Spinal cord (tissue), 10 donors: ENCODE measurements at places on chromosomes 6 and 20. TPM values are rescaled to one million over a fixed set of nuclear protein-coding genes. Genes with fewer than 3 reads are reported as not detected.

TDRD6 gene
- 1.2 TPM for total RNA-seq

- no peaks in the 10 kb centered on the region for H3K36me3 ChIP-seq
- H3K27ac ChIP-seq: no peak overlapping the region
- no peak overlapping the region for H3K4me3 ChIP-seq
- no peaks in the 10 kb centered on the region for H3K27me3 ChIP-seq
Measured at GRCh38 chr6:139265512-139266190, 26.1 kb downstream of the TXLNB start.

DNA sequence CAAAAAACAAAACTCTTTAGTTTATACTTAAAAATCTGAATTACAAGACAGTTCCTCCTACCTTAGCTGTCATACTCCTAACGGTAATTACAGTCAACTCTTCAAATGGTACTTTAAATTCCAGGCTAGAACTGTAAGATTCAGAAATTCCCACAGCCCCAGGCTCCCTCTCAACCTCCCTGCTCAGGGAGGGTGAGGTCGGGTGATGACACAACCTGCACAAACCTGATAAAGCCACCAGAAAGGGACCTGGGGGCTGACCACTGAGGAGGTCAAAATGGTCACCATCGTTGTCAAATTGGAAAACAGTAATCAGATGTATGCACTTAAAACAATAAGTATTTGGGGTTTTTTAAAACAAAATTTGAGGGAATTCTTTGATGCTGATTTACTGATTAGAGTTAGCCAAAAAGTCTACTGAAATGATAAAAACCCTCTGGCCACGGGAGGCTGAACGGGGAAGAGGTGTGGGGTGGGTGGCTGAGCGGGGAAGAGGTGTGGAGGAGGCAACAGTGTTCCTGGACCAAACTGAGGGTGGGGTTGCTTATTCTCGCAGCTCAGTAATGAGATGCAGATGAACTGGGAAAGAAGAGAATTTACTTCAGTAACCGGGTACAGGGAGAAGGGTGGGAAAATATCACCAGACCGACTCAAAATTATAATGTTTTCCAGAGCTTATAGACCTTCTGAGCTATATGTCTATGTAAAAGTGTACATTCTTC, 52.4 kb downstream of the SLC22A1 start:
- H3K27me3 ChIP-seq: no peaks in the 10 kb centered on the region
- no peaks in the 10 kb centered on the region for H3K36me3 ChIP-seq
- no peak overlapping the region for H3K4me3 ChIP-seq
- H3K27ac ChIP-seq: no peak overlapping the region

GRCh38 chr6:141780296-141780695, 352.4 kb upstream of the GJE1 start:
- no peak for DNase-seq
- no peaks in the 10 kb centered on the region for H3K27me3 ChIP-seq
- H3K36me3 ChIP-seq: no peaks in the 10 kb centered on the region
- H3K4me1 ChIP-seq: no peaks in the 10 kb centered on the region
- H3K27ac ChIP-seq: no peak overlapping the region

- H3K27ac ChIP-seq: no peak overlapping the region
- DNase-seq: no peak
- peaks cover 3% of the 10 kb centered on the region for H3K4me1 ChIP-seq
- H3K4me3 ChIP-seq: no peak overlapping the region
- H3K36me3 ChIP-seq: no peaks in the 10 kb centered on the region
Measured at GRCh38 chr6:90374201-90374600, 77.6 kb upstream of the BACH2 start.

DNA sequence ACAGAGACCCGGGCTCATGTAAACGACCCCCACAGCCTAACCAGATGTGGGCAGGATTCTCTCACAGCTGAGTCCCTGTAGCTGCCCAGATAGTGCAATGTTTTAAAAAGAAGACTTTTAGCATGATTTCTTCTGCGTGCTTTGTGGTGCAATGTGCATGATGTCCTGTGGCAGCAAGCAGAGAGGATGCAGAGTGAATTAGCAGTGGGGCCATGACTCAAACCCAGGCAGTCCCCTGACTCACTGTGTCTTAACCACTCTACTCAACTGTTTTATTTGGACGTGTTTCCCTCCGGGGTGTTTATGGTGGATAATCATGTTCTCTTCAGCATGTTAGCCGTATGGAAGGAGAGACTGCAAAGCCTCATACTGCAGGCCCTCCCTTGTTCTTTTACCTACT, 247.9 kb downstream of the SLC24A3 start:
- H3K4me3 ChIP-seq: no peak overlapping the region
- no peak for DNase-seq
- H3K27me3 ChIP-seq: no peaks in the 10 kb centered on the region
- no peak overlapping the region for H3K27ac ChIP-seq

DNA sequence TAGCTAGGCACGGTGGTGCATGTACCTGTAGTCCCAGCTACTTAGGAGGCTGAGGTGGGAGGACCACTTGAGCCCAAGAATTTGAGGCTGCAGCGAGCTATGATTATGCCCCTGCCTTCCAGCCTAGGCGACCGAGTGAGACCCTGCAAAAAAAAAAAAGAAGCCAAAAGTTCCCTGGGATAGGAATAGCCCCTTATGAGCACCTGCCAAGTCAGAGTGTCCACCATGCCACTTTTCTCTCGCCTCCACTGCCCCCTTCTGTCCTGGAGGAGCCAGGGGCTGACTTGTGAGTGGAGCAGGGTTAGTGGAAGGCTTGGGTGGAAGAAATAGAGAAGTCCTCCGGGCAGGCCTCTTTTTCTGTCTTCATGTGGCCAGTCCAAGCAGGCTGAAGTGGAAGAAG, 12.1 kb upstream of the DDX27 start:
- no peaks in the 10 kb centered on the region for H3K4me1 ChIP-seq
- no peak overlapping the region for H3K27ac ChIP-seq
- H3K27me3 ChIP-seq: no peaks in the 10 kb centered on the region
- DNase-seq: no peak

GRCh38 chr20:3901706-3902440, 12.7 kb downstream of the PANK2 start:
- peaks cover 10% of the 10 kb centered on the region for H3K4me1 ChIP-seq
- no peak overlapping the region for H3K27ac ChIP-seq
- no peak overlapping the region for H3K4me3 ChIP-seq
- H3K27me3 ChIP-seq: no peaks in the 10 kb centered on the region
- DNase-seq: no peak

FAM50B gene
- 10.4 TPM for total RNA-seq

GRCh38 chr6:113944701-113945100, 26.2 kb downstream of the HDAC2 start:
- no peak for DNase-seq
- H3K4me3 ChIP-seq: no peak overlapping the region
- H3K27ac ChIP-seq: no peak overlapping the region
- H3K27me3 ChIP-seq: no peaks in the 10 kb centered on the region
- peaks cover 4% of the 10 kb centered on the region for H3K36me3 ChIP-seq

- H3K27me3 ChIP-seq: no peaks in the 10 kb centered on the region
- H3K4me1 ChIP-seq: no peaks in the 10 kb centered on the region
- DNase-seq: no peak
- no peak overlapping the region for H3K4me3 ChIP-seq
Measured at GRCh38 chr6:114142258-114142657, 171.3 kb upstream of the HDAC2 start.

DNA sequence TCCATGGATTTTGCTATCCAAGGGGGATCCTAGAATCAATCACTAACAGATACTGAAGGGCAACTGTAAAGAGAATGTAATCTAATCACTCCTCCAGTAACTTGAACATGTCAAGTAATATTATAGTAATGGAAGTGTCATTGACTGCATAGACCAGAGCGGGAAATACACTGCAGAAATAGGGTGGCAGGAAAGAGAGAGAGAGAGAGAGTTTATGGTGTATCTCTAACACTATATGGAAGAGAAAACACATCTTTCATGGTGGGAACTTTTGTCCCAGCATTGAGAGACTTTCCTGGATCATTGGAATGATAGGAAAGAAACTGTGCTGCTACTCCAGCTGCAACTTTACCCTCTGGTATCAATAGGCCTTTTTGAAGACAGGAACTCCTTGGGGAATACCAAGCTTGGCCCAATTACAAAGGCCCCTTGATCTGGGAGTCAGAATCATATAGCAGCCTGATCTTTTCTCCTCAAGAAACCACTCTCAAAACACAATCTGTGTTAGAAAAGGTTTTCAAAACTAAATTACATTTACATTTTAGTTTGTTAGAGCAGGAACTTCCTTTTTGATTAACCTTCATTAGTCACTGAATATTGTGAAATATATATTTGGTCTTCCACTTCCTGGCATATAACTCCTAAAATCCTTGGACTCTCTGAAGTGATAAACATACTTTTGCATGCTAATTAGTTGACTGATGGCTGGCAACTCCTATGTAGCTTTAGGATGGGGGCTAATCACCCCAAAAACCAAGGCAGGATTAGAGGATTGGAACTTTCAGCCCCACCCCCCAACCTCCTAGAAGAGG, 29.5 kb upstream of the RNGTT start:
- no peaks in the 10 kb centered on the region for H3K4me1 ChIP-seq
- DNase-seq: peak; percentile 17
- H3K27me3 ChIP-seq: no peaks in the 10 kb centered on the region
- no peak overlapping the region for H3K4me3 ChIP-seq
- H3K36me3 ChIP-seq: no peaks in the 10 kb centered on the region

- no peaks in the 10 kb centered on the region for H3K4me1 ChIP-seq
- no peak overlapping the region for H3K4me3 ChIP-seq
- H3K27me3 ChIP-seq: no peaks in the 10 kb centered on the region
- H3K36me3 ChIP-seq: peaks cover 11% of the 10 kb centered on the region
Measured at GRCh38 chr20:13525225-13525940, 113.3 kb downstream of the TASP1 start.

DNA sequence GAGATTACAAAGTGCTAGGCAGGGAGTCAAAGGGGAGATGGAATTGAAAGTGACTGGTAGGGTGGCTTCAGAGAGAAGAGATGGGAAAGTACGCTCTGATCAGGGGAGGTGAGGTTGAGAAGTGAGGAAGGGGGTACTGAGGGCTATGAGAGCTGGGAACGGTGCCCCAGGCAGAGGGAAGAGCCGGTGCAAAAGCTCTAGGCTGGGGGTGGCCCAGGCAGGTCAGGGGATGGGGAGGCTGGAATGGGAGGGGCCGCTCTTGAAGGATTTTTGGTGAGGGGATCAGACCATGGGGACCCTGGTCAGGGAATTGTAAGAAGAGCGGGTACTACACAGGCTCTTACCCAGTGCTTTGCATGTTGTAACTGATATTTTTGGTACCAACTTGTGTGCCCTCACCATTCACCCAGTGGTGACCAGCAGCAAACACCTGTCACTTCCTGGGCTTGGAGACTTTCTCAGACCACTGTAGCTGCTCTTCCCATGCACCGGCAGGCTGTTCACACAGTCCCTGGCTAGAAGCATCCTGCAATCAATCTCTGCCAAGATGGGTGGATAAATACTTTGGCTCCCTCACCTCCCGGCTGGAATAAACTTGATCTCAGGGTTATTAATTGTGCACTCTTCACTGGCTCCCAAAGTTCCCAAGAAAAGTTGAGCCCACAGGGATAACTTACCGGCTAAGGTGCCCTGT, 24.0 kb downstream of the PCK1 start:
- no peaks in the 10 kb centered on the region for H3K27me3 ChIP-seq
- H3K36me3 ChIP-seq: no peaks in the 10 kb centered on the region
- no peak overlapping the region for H3K27ac ChIP-seq
- H3K4me1 ChIP-seq: peaks cover 41% of the 10 kb centered on the region
- H3K4me3 ChIP-seq: no peak overlapping the region

EZR gene
- 114 TPM for total RNA-seq

DNA sequence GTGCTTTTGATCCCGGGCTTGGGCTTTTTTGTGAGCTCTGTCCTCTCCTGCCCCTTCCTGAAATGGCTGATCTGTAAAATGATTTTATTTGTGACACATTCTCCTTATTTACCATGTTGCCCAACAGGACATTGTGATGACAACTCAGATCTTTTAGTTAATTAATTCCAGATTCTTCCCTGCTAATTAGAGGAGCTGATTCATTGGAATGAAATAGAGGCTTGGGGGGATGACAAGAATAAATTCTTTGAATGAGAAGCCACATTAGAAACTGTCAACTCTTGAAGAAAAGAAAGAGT, 26.1 kb upstream of the GABRR1 start:
- no peak overlapping the region for H3K4me3 ChIP-seq
- no peak overlapping the region for H3K27ac ChIP-seq
- no peaks in the 10 kb centered on the region for H3K36me3 ChIP-seq
- no peaks in the 10 kb centered on the region for H3K27me3 ChIP-seq
- no peak for DNase-seq

CTCFL gene
- 0.28 TPM for total RNA-seq

- DNase-seq: no peak
- no peak overlapping the region for H3K4me3 ChIP-seq
- H3K36me3 ChIP-seq: no peaks in the 10 kb centered on the region
- H3K27ac ChIP-seq: no peak overlapping the region
- no peaks in the 10 kb centered on the region for H3K27me3 ChIP-seq
Measured at GRCh38 chr6:119284861-119285521, 64.6 kb downstream of the MAN1A1 start.

- H3K27me3 ChIP-seq: peaks cover 5% of the 10 kb centered on the region
- H3K4me1 ChIP-seq: peaks cover 41% of the 10 kb centered on the region
- H3K36me3 ChIP-seq: no peaks in the 10 kb centered on the region
- no peak for DNase-seq
Measured at GRCh38 chr6:167684276-167685104, 142.2 kb upstream of the AFDN start.

- H3K27ac ChIP-seq: peak overlapping the region; percentile 49
- DNase-seq: peak; percentile 33
- no peaks in the 10 kb centered on the region for H3K4me1 ChIP-seq
- H3K4me3 ChIP-seq: no peak overlapping the region
- no peaks in the 10 kb centered on the region for H3K27me3 ChIP-seq
- H3K36me3 ChIP-seq: peaks cover 6% of the 10 kb centered on the region
Measured at GRCh38 chr6:138785980-138786379, 9.9 kb upstream of the ECT2L start.

GRCh38 chr6:87661503-87661902, 40.5 kb downstream of the AKIRIN2 start:
- H3K36me3 ChIP-seq: peaks cover 2% of the 10 kb centered on the region
- H3K27ac ChIP-seq: no peak overlapping the region
- no peak overlapping the region for H3K4me3 ChIP-seq
- no peaks in the 10 kb centered on the region for H3K27me3 ChIP-seq
- no peak for DNase-seq
- H3K4me1 ChIP-seq: no peaks in the 10 kb centered on the region

CALHM4 gene
- total RNA-seq: 0.22 TPM

DNA sequence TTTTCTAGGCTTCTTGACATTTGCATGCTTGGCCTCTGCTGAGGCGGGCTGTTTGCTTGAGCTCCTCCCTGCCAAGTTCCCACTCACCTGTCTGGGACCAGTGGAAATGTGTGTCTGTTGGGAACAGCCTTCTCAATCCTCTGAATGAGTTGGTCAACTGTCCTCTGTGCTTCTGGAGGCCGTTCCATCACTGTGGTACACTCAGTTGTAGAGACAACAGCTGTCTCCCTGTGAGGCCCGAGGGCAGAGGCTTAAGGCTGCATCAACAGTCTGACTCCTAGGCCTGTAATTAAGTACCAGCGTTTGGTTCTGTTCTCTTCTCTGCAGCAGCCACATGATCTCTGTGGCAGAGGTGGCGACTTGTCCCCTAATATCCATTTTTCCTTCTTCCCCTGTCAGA, 110.9 kb downstream of the CDC5L start:
- H3K4me3 ChIP-seq: no peak overlapping the region
- H3K27me3 ChIP-seq: no peaks in the 10 kb centered on the region
- peaks cover 28% of the 10 kb centered on the region for H3K4me1 ChIP-seq
- H3K27ac ChIP-seq: no peak overlapping the region
- no peak for DNase-seq
